ENCODE measurements at places on chromosomes 3 and 15.

DNA sequence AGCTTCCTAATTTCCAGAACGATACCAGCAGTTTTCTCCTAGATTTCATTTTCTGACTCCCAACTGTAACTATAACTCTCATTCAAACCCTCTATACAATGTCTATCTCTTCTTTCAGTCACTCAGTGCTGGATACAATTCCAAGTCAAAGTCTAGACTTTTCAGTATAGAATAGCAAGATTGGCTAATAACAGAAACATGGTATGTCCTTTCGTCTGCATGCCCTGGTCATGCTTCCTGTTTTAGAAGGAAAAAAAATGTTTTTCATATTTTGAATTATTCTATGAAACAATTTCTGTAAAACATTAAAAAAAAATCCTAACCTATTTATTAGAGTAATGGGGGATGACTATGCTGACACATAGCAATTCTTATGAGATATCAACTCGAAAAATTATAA, 180.0 kb downstream of the KCNAB1 start:
- no peak for DNase-seq

DNA sequence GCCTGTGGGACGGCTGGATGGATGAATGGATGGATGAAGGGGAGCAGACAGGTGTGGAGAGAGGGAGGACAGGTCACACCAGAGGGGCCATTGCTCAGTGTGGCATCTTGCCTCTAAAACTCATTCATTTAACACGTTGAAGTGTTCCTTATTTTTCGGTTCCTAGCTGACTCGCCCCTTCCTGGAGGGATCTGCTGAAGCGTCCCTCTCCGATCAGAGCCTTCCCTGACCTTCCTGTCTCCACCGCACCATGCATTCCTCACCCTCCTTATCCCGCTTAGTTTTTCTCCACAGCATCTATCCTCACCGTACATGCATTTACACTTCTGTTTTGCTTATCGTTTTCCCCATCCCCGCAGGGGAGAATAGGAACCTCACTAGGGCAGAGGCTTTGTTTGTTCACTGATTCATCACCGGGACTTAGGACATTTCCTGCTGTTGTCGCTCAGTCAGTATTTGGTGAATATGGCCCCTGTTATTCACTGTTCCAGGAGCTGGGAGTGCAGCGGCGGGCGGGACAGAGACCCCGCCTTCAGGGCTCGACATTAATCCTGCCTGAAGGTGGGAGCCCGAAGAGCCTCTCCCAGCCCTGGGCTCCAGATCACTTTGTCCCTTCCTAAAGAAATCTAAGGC, 32.0 kb downstream of the FOXL2 start:
- no peak for DNase-seq

- peak; percentile 16 for DNase-seq
These were observed 334.1 kb downstream of the FHIT start for GRCh38 chr3:60917141-60917540.

- no peak for DNase-seq
These were observed 32.2 kb downstream of the NECTIN3 start for GRCh38 chr3:111103807-111104206.

DNA sequence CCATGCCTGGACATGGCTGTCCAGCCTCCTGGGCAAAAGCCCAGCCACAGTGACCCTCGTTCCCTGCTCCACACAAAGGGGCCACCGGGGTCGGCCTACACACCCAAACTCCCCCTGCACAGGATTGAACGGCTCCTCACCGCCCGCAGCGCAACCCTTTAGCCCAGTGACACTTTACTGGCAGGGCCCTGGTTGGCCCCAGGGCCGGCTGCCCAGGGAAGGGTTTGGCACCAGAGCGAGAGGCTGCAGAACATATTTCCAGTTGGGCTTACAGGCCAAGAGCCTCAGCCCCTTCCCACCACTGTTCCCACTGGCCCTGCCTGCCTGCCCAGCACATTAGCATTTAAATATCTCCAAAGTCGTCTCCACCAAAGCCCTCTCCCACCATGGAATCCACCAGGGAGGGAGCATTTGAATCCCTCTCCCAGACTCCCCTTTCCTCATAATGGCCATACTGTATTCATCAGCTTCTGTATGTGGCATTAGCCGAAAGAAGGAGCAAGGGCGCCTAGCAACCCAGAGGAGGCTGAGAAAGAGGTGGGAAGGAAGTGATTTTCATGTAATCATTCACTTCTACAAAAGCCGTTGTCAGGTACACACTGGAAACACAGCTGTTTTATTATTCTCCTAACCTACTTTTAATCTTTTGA, 85.4 kb downstream of the SLC6A11 start:
- DNase-seq, result no peak

DNA sequence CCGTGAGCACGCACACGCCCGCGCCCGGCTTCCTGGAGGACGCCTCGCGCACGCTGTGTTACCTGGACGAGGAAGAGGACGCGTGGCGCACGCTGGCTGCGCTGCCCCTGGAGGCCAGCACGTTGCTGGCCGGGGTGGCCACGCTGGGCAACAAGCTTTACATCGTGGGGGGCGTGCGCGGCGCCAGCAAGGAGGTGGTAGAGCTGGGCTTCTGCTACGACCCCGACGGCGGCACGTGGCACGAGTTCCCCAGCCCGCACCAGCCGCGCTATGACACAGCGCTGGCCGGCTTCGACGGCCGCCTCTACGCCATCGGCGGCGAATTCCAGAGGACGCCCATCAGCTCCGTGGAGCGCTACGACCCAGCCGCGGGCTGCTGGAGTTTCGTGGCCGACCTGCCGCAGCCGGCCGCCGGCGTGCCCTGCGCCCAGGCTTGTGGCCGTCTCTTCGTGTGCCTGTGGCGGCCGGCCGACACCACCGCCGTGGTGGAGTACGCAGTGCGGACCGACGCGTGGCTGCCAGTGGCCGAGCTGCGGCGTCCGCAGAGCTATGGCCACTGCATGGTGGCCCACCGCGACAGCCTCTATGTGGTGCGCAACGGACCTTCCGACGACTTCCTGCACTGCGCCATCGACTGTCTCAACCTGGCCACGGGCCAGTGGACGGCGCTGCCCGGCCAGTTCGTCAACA, 890 bp downstream of the KBTBD13 start:
- DNase-seq, result no peak

DNA sequence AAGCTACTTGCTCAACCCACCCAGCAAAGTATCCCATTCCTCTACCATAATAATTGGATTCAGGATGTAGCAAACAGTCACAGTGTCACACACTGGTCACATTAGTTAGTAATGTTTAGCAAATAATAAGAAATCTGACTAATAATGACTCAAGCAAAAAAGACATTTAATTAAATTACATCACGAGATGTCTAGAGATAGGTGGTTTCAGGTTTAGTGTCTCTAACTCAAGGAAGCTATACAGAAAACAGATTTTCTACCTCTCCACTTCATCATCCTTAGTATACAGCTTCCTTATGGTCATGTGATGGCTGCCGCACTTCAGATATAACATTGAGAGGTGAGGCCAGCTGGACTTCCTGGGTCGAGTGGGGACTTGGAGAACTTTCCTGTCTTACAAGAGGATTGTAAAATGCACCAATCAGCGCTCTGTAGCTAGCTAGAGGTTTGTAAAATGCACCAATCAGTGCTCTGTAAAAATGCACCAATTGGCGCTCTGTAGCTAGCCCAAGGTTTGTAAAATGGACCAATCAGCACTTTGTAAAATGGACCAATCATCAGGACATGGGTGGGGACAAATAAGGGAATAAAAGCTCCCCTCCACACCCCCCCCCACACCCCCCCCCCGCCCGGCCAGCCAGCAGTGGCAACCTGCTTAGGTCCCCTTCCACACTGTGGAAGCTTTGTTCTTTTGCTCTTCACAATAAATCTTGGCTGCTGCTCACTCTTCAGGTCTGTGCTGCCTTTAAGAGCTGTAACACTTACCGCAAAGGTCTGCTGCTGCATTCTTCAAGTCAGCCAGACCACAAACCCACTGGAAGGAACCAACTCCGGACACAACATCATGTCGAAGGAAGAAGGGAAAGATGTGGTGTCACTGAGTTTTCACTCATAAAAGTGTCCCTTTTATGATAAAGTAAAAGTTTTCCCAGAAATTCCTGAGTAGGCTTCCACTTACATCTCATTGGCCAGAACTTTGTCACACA, 24.9 kb upstream of the ARPIN start:
- no peak for DNase-seq

GRCh38 chr3:61702453-61702852, 141.1 kb downstream of the PTPRG start:
- no peak for DNase-seq

DNA sequence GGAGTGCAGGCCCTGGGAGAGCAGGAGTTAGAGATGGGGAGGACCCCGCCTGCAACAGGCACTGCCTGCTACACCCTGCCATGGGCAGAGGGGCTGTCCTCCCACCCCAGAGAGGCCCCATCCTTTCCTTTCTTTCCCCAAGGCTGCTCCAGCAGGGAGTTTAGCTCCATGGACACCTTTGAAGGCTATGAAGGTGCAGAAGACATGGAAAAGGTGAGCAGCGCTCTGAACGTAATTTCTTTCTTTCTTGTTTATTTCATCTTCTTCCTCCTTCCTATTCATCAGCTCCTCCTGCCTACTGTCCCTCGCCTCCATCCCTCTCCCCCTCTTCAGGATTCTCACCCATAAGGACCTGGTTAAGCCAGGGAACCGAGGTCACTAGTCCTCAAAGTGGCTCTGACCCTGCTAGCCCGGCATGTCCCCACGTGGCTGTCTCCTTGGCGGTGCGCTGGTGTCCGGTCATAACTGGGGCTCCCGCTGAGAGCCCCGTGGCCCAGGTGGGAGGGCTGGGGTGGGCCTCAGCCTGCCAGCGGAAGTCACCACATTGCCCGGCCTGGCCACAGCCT, 16.0 kb upstream of the ADIPOQ start:
- no peak for DNase-seq

GRCh38 chr15:77818484-77819047, 185.9 kb upstream of the LINGO1 start:
- no peak for DNase-seq

- no peak for DNase-seq
These were observed 75.8 kb downstream of the CPN2 start for GRCh38 chr3:194275291-194275690.

GRCh38 chr3:43104039-43104438, 1.8 kb downstream of the POMGNT2 start:
- DNase-seq, result no peak

DNA sequence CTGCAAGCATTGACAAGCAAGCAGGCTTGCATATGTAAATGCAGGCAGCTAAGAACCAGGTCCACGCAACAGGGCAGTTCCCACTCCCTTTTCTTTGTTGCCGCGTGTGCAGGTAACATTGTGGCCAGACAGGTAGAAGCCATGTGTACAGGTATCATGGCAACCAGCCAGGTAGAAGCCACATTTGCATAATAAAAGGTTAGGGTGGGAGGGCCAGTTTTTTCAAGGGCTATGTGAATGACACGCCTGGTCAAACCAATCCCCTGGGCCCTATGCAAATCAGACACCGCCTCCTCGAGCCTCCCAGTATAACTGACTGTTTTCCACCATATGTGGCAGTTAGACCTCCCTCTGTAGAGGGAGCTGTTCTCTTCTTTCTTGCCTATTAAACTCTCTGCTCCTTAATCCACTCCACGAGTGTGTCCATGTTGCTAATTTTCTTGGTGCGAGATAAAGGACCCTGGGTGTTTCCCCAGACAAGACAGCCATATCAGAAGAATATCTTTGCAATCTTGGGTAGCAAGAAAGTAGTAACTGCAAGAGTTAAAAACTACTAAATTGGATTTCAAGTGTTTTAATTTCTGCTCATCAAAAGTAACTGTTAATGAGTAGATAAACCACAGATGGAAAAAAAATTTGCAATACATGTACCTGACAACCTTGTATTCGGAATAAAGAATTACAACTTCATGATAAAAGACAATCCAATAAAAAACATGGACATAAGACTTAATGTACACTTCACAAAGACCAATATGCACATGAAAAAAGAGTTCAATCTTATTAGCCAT, 21.8 kb downstream of the PCOLCE2 start:
- no peak for DNase-seq

DNA sequence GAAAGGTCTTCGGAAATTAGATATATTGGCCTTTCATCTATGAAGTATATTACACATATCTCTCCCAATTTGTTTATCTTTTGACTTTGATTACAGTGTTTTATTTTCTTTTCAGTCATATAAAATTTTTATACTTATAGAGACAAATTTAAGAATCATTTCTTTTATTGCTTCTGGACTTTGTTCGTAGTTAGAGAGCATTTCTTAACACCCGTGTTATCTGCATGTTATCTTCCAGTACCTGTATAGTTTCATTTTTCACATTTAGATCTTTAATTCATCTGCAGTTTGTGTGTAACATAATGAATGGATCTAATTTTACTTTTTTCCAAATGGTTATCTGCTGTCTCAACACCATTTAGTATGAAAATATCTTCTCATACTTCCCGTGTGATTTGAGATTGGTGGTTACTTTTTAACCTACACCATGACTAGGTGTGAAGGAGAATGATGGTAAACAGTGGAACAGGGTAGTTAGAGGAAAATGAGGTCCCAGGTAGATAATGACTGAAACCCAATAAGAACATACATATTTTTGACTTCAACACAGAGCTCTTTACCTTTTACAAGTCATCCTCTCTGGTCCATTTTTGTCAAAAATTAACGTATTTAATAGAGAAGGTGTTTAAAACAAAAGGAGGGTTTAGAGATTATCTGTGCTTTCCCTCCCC, 99.3 kb downstream of the LPP start:
- DNase-seq, result no peak

GRCh38 chr3:146159037-146159436, 1.9 kb downstream of the PLOD2 start:
- DNase-seq, result no peak

DNA sequence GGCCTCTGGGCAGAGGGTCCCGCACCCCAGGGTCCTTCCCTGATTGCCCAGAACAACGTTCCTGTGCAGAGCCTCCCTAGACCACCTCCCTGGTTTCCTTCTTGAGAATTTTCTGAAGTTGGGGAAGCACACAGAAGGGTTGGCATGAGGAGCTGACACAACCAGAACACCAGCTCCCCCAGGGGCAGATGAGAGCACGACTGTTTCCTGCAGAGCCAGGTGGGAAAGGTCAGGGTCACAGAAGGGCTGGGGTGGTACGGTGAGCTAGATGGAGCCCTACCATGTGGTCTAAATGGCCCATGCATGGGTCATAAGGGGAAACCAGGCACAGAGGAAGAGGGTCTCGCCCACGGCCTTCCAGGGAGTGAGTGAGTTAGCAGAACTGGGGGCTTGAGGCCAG, 10.4 kb downstream of the PPCDC start:
- no peak for DNase-seq

GRCh38 chr3:185733980-185734724, 90.7 kb downstream of the IGF2BP2 start:
- DNase-seq, result peak; percentile 36

- peak; percentile 67 for DNase-seq
These were observed 28.1 kb upstream of the CORO2B start for GRCh38 chr15:68550498-68551295.

DNA sequence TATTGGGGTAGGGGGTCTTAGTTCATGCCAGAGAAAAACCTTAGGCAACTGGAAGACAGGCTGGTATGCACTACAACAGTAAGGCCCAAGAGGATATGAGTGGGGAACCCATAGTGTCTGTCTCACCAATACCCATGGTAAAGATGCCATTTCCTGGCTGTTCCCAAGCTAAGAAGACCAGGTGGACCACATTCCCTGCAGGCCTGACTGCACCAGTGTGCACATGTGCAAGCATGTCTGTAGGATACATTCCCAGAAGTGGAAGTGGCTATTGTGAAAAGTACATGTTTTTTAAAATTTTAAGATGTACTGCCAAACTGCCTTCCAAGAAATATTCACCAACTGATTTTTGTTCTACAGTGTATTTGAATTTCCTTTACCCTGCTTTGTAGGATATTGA, 207.3 kb upstream of the CTNNB1 start:
- DNase-seq, result no peak

GRCh38 chr15:43625106-43625505, 6.5 kb upstream of the STRC start:
- no peak for DNase-seq

GRCh38 chr3:194212845-194213331, 76.9 kb downstream of the HES1 start:
- no peak for DNase-seq
